ENCODE measurements at places on chromosomes 3 and 15.

- no peak for DNase-seq
Measured at GRCh38 chr3:62378311-62378789, 5.0 kb upstream of the FEZF2 start.

DNA sequence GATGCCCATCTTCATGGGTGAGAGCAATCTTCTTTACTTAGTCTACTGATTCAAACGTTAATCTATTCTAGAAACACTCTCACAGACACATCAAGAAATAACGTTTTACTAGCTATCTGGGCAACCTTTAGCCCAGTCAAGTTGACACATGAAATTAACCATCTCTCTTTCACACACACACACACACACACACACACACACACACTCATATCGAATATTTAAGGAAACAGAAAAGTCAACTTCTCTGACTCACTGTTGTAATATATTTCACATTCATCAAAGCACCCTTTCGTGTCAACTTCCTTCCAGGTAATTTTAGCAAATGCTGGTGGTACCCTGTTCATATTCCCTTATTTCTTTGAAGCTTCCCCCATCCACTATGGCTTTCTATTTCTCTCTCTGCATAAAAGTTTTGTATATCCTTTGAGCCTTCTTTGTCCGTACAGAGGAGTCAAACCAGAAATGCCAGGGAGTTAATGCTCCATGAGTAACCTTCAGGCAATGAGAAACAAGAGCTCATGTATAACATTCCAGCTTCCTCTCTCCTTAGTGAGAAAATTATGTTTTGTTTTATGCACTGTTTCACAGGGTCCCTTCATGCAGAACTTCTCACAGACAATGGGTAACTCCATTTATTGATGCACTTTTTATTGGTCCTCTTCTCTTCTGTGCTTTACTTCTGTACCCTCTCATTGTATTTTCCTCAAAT, 335.5 kb upstream of the CBLB start:
- no peak for DNase-seq

DNA sequence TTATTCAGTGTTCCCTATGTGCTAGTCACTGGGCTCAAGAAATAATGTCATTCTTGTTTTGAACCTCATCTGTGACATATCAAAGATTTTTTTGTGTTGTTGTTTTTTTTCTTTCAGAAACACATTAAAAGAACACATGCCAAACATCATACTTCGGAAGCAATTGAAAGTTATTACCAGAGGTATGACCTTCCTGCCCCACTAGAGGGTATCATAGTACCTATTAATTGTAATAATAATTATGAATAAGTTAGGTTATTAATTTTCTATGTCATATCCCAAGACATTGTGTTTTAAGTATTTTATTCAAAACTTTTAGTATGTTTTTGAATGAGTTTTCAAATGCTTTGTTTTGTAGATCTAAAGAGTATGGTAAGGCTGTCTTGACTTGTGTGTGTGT, 65.7 kb downstream of the CDIN1 start:
- DNase-seq = no peak

DNA sequence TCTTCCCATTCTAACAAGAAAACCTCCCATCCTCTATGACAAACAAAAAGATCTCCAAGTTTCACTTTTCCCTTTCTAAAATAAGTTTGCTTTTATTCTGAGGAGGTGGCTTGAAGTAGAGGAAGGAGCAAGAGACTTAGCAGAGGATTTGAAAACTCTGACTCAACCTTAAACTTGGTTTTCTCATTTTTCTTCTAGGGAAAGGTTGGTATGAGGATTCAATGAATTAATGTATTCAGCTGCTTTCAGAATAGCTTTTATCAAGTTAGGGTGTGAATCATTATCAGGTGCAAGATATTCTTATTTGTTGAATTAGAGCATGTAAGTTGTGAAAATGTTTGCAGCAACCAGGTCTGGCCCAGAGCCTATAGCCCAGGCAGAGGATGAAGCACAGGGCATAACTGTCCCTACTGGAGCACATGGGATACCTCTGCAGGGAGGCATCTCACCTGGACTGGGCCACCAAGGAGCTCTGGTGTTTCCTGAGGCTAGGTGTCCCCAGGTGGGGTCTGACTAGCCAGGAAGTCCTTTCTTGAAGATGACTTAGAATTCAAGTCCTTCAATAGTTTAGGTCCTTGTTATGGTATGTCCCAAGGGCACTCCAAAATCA, 42.3 kb downstream of the SATB1 start:
- no peak for DNase-seq

DNA sequence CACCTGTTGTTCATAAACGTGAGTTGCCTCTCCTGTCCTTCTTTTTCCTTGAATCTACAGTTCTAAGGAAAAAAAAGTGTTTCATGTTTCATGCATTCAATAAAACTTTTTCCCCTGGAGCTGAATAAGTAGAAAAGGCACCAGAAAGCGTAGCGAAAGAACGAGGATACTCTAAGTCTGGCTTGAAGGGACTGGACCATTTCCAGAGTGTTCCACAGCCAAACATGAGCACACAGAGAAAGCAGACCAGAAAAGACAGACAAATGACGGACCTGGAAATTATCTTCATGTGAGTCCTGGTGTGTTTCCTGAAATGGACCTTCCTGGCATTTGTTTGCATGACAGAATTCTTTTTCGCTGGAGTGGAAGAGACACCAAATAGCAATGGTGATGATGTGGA, 204.7 kb downstream of the SV2B start:
- no peak for DNase-seq

GRCh38 chr15:60901647-60902046, 327.5 kb downstream of the RORA start:
- no peak for DNase-seq

DNA sequence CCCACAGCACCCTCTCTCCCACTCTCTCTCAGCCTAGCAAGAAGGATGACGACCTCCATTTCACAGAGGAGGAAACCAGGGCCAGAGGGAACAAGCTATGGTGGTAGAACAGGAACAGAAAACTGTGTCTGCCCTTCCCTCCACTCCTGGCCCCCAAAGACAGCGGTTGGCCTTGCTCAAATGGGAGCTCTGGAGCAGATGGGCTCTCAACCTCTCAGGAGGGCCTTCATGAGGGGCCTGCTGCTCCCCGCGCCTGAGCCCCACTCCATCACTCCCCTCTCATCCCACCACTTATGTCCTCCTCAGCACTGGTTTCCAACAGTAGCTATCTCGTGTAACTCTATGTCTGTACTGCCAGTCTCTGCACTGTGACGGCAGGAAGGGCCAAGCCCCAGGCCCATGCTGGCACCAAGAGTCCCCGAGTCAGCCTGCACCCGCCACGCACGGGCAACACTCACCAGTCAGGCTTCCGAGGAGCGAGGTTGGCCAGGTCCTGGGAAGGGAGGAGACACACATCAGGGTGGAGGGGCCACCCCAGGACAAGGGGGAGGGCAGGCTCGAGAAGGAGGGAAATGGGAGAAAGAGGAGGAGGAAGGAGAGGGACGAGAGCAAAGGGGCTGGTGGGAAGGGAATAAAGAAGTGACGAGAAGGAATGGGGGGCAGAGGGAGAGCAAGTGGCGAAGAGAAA, 45.5 kb downstream of the PTH1R start:
- DNase-seq = no peak

DNA sequence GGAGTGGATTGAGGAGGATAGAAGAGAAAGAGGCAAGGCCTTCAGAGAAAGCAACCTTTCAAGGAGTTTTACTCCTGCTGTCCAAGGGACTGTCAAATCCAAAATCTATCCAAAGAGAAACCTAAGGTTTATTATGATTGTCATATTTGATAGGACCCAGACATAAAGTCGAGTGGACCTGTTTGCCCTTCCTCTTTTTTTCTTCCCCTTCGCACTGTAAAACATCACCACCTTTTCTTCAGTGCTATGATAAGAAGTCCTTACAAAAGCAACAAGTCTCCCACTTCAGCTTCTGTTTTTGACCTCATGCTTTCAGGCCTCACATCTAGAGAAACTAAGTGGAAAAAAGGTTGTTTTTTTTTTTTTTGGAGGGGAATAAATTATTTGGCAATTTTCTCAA, 73.0 kb downstream of the TRPC1 start:
- DNase-seq = no peak

GRCh38 chr3:53114412-53115074, 15.7 kb downstream of the RFT1 start:
- no peak for DNase-seq

GRCh38 chr3:106014518-106014917, 145.7 kb upstream of the CBLB start:
- no peak for DNase-seq

GRCh38 chr3:57184526-57184925, 15.3 kb downstream of the HESX1 start:
- DNase-seq = no peak

DNA sequence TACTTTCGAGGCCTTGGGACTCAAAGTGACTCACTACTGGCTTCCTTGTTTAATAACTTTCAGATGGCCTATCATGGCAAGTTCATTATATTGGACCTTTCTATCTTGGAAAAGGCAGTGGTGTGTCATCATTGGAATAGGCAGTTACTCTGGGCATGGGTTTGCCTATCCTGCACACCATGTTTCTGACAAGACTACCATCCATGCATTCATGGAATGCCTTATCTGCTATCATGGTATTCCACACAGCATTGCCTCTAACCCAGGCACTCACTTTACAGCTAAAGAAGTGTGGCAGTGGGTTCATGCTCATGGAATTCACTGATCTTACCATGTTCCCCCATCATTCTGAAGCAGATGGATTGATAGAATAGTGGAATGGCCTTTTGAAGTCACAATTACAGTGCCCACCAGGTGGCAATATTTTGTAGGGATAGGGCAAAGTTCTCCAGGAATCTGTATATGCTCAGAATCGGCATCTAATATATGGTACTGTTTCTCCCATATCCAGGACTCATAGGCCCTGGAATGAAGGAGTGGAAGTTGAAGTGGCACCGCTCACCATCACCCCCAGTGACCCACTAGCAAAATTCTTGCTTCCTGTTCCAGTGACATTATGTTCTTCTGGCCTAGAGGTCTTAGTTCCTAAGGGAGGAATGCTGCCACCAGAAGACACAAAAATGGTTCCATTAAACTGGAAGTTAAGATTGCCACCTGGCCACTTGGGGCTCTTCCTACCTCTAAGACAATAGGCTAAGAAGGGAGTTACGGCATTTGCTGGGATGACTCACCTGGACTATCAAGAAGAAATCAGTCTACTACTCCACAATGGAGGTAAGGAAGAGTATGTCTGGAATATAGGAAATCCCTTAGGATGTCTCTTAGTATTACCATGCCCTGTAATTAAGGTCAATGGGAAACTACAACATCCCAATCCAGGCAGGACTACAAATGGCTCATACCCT, 1161.4 kb downstream of the SI start:
- no peak for DNase-seq

GRCh38 chr3:23029001-23029400, 174.1 kb upstream of the UBE2E2 start:
- no peak for DNase-seq

GRCh38 chr15:36912311-36912712, 188.0 kb downstream of the MEIS2 start:
- no peak for DNase-seq

DNA sequence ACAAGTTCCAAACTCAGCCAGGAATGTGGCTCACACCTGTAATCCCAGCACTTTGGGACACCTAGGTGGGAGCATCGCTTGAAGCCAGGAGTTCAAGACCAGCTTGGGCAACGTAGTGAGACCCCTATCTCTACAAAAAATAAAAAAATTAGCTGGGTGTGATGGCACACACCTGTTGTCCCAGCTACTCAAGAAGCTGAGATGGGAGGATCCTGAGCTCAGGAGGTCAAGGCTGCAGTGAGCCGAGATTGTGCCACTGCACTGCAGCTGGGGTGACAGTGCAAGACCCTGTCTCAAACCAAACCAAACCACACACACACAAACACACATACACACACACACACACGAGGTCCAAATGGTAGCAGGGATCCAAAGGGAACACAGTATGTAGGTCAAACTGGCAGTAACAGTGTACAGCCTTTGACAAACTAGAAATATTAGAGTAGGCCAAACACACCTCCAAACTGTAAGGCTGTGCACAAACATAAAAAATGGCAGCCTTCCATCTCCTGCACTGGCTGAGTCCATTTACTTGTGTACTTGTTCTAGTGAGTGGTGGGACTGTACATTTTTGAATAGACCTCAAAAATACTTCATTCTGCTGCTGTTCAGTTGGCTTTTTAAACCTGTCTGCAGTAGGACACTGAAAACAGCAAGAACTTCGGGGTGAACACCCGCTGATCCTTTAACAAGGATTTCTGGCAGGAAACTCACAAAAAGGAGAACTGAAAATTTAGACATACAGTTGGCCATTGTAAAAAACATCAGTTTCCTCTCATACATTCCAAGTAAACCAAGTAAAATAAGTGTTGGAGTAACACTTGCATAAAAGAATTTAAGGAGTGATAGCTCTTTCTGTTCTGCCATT, 33.6 kb downstream of the INTS14 start:
- no peak for DNase-seq

DNA sequence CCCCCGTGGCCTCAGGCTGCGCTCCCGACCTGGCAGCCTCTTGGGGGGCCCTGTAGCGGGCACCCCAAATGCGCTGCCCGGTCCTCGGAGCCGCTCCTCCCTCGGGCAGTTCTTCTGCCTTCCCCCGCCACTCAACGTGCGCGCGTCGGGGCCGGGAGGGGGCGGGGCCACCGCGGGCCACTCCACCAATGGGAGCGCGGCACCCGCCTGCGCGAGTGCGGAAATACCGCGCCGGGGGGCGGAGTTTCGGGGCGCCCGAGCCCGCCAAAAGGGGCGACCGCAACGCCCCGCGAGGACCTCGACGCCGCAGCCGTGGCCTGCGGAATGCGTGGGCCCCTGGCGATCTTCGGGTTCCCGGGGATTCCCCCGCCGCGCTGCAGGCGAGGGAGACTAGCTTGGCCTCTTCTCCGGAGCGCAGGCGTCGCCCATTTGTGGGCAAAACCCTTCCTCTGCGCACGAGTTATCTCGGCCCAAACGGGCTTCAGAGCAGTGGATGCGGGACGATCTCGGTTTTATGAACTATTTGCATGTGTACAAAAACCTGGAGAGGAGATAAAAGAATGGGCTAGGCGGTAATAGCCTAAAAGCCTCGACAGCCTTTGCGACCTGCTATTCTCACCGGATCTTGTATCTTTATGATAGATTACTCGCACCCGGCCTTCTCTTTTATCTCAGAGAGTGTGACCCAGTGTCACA, at the start of gene TASOR:
Gene TASOR, minus strand, starts transcription at position 144 of the 696 bp plus-strand sequence. CDS start 259 bp downstream, outside the sequence.
- DNase-seq = peak; percentile 77

DNA sequence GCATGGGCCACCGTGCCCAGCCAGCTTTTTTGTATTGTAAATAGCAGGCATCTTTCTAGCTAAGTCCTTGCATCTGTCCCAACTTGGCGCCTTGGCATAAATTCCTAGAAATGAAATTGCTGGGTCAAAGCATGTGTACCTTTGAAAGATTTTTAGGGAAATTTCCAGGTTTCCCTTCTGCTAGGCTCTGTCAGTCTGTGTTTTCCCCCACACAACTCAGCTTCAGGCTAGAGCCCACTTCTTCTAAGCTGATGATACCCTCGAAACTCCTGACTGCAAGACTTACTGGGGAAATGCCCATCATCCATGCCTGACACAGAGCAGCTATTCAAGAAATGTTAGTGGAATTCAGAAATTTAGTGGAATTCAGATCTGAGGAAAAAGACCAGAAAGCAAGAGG, 10.8 kb upstream of the RPL32 start:
- DNase-seq = no peak

GRCh38 chr3:119613201-119613600, 15.5 kb downstream of the PLA1A start:
- DNase-seq = no peak
